ENCODE measurements at places on chromosomes 2 and 18.

GRCh38 chr18:46719388-46719787 lies 37.5 kb downstream of the ST8SIA5 start:
- DNase-seq = no peak

DNA sequence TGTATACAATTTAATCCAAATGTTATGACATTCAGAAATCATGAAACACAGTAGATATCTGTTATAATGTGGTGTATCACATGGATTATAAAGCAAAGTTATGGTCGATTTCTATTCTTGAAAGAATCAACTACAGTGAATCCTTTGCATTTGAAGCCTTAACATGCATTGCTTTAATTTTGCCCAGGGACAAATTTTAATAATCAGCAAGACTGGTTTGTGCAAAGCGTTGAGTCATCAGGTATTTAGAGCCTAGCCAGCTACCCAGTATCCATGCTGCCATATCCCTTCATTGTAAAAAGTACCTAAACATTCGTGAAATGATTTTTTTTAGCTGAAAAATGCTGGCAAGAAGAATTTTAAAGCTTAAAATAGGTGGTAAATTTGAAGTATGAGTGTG lies 8.9 kb upstream of the SPDYA start:
- no peak for DNase-seq

DNA sequence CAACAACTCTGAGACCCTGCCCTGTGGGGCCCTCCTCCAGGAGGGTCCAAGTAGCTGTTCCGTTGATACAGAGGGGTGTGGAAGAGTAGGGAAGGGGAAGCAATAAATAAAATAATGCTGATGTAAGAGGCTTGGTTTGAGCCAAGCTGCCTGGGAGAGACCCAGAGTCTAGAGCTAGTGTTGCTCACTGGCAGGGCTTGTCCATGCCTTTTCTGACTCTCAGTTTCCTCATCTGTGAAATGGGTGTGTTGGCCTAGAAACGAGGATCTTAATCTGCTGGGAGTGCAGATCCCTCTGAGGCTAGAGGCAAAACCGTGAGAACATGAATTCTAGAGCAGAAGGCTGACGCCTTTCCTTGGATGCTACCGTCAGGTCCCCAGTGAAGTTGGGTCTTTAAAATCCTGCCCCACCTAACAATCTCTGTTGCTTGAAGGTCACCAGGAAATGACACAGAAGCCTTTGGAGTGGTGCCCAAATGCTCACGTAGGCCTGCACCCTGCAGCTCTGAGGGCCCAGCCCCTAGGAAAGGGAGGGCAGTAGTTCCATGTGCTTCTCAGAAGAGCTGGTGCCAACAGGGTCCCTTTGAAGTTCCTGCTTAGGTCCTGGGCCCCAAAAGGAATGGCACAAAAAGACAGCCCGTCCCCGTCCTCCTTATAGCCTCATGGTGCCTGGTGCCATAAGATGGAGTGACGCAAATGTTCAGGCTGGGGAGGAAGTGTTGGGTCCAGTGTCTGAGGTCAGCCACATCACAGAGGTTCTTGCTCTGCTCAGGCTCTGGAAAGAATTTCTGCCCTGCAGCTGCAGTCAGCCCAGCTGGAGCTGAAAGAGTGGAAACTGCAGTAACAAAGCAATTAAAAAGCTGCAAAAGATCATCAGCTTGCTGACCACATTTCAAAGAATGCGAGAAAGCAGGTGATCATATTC lies 73.2 kb upstream of the SMAD2 start:
- no peak for DNase-seq

GRCh38 chr18:9117980-9118841 lies 15.7 kb downstream of the NDUFV2 start:
- DNase-seq = no peak

- peak; percentile 69 for DNase-seq
Observed at GRCh38 chr2:46294176-46294836, 2.9 kb upstream of the EPAS1 start.

DNA sequence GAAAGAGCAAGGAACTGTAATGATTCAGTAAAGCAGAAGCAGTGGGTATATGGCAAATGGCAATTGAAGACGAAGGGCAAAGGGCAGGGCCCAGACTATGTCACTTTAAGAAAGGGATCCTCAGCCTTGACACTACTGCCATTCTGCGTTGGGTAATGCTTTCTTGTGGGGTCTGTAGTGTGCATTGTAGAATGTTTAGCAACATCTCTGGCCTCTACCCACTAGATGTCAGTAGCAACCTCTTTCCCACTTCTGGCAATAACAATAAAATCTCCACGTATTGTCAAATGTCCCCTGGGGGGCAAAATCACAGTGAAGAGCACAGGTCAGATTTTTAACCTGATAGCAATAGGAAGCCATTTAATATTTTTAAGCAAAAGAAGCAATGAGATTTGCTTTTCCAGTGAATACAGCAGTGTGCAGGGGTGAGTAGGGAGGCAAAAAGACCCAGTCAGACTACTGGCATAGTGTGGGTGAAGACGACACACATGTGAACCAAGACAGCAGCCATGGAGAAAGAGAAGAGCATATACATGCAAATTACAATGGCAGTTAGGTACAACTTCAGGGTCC lies 209.5 kb downstream of the DYM start:
- no peak for DNase-seq

- DNase-seq = no peak
Observed at GRCh38 chr18:8937160-8938094, 165.1 kb upstream of the NDUFV2 start.

GRCh38 chr18:32831781-32832180 lies 59.0 kb upstream of the KLHL14 start:
- DNase-seq = no peak

- no peak for DNase-seq
Observed at GRCh38 chr2:118459426-118459825, 371.2 kb downstream of the INSIG2 start.

GRCh38 chr18:45753286-45753685 lies 29.3 kb downstream of the SLC14A1 start:
- DNase-seq = no peak

- no peak for DNase-seq
Observed at GRCh38 chr2:181678861-181679543, 1.3 kb downstream of the NEUROD1 start.
